ENCODE measurements at places on chromosomes 7 and 10.

DNA sequence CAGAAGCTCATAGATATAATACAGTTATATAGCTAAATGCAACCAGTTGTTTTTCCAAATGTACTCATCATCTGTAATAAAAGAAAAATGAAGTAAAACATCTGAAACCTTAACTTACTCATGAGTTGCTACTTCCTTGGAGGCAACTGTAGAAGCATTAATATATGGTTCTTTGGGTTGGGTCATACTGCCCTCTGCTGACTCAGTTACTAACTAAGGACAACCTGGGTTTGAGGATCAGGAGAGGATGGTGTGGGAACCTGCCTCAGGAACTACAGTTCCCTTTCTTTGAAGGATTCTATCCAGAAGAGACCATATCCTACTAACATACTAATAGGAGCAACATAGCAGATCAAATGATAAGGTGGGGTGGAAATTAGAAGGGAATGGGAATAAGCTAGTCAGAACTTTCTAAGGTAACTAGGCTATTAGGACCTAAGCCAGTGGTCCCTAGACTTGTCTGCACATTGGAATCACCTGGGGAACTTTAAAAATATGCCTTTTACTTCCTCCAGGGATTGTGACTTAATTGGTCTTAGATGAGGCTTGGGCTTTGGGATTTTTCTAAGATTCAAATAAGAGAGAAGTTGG is 20.7 kb downstream of the COX15 start:
- DNase-seq = no peak

- no peak for DNase-seq
These were observed 98.4 kb upstream of the FZD1 start for GRCh38 chr7:91165846-91166230.

DNA sequence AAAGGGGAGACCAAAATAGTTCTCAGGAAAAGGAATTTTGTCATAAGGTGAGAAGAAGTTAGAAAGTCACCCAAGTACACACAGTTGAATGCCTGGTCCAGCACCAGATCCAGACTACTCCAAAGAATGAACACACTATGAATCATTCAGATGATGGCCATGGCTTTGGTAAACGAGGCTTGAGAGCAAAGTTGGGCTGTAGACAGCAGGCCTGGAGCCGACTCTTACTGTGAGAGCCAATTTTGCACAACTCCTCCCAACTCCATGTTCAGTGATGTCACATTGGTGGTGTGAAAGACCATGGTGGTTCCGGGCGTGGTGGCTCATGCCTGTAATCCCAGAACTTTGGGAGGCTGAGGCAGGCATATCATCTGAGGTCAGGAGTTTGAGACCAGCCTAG is 131.6 kb downstream of the PKD1L1 start:
- no peak for DNase-seq

DNA sequence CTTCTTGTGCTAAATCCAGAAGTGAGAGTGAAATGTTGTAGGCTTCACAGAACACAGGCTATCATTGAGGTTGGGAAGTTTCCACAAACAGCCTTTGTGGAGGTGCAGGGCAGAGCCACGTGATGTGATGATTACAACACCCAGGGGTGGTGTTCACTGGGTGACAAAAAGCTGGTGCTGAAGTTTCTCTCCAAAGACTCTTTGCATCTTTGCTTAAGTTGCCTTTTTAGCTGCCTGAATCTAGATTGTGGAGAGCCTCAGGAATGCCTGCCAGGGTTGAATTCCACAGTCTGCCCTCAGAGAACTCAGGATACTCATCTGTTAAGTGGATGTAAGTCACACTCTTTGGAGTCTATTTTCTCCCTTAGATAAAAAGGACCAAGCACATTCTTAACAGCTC is 56.3 kb downstream of the PLXNA4 start:
- DNase-seq = no peak

GRCh38 chr7:84144935-84145334 is 49.7 kb downstream of the SEMA3A start:
- DNase-seq = no peak

DNA sequence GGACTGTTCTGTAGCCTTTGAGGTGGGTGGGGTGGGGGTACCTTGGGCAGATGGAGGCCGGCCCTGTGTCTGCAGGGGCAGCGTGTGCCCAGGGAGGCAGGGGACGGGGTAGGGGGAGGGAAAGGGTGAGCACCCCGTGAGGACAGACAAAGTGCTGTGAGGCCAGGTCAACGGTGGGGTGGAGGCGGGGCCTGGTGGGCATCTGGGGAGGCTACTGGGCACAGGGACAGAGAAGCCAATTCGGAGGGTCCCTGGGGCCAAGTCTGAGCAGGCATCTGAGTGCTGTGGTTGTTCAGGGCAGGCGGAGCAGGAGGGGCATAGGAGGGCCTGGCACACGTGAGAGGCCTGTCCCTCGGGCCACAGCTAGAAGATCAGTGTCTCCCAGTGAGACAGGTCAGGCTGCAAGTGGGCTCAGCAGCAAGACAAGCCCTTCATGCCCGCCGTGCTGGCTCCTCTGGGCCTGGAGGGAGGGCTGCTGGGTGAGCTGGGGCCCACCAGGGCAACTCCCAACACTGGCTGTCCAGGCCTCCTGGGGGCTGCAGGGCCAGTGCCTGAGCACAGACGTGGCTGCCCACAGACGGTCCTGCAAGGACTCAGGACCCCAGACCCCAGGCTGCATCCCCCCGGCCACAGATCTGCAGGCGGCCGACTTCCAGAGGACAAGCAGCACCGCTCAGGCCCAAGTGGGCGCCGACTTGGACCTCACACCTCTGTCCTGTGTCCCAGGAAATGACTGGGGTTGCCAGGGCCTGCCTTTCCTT is 26.4 kb upstream of the KNDC1 start:
- DNase-seq = no peak

- DNase-seq = no peak
These were observed 160.4 kb upstream of the RHEB start for GRCh38 chr7:151679881-151680612.

- DNase-seq = no peak
These were observed 117.4 kb downstream of the LHPP start for GRCh38 chr10:124579011-124579399.

DNA sequence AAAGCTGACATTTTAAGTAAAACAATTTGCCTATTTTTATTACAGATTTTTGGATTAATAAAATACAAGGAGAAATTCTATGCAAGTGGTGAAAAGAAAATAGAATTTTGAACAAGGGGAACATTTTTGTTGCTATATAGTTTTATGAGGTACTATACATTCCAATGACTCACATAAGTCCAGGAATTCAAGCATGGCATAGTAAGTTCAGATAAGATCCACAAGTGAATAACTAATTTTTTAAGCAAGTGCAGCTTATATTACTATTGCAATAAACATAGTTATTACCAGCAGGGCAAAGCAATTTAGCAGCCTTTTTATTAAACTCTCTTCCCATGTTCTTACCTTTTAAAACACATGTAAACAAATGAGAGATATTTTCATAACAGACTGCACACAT is 1123.5 kb upstream of the LRRN3 start:
- no peak for DNase-seq
